ENCODE measurements at places on chromosomes 12 and 14.

GRCh38 chr14:104968153-104968527 lies 10.0 kb downstream of the AHNAK2 start:
- H3K27ac ChIP-seq: peak overlapping the region; percentile 92
- H3K27me3 ChIP-seq: no peaks in the 10 kb centered on the region

DNA sequence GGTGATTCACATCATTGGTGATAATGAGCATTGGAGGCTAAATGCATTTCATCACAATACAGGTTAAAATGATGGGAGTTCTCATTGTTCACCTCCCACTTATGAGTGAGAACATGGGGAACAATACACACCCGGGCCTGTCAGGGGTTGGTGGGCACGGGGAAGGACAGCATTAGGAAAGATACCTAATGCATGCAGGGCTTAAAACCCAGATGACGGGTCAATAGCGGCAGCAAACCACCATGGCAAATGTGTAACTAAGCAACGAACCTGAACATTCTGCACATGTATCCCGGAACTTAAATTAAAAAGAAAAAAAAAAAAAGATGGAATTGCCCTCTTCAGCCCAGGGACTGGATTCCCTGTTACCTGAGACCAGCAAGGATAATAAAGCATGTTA lies 2.3 kb upstream of the LUM start:
- DNase-seq: no peak
- no peaks in the 10 kb centered on the region for H3K36me3 ChIP-seq
- no peaks in the 10 kb centered on the region for H3K4me1 ChIP-seq

DNA sequence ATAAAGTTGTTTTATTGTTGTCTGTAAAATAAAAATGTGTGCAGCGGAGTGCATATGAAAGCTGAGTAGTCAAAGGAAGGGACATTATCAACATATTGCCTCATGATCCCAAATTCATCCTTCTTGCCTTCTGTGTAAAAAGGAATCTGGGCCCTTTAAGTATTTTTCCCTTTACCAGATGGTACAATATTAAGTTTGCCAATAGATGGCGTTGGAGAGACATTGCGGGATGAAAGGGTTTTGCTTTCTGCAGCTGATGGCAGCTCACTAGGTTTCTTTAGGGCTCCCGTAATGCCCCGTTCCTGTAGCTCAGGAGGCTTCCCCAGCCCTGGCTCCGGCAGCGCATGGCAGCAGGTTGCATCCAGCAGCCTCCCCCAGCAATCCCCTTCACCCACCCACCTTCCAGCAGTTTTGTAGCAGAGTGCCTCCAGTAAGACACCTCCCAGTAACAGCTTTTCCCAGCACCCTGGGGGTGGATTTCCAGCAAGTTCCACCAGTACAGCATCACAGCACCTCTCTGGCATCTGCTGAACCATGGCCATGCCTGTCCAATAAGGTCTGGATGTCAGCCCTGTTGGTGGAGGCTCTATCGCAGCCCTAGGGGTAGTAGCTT lies 354.4 kb downstream of the MED13L start:
- DNase-seq: no peak
- H3K4me1 ChIP-seq: no peaks in the 10 kb centered on the region
- no peaks in the 10 kb centered on the region for H3K27me3 ChIP-seq
- H3K4me3 ChIP-seq: no peak overlapping the region
- no peak overlapping the region for H3K27ac ChIP-seq

DNA sequence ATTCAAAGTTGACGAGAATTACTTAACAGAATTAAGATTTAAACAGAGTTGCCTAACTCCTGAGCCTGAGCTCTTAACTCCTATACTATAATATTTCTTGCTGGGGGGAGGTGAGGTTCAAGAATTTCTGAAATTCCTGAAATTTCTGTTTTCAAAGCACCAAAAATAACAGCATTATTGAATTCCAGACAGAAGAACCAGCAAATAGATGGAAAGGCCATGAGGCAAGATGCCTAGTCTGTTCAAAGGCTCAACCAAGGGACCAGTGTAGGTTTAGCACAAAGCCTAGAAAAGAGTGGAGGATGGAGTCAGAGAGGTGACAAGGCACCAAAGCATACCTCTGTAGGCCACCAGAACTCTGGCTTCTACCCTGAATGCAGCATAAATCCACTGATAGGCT lies 76.4 kb downstream of the PPP1R12A start:
- H3K27me3 ChIP-seq: no peaks in the 10 kb centered on the region
- H3K4me3 ChIP-seq: no peak overlapping the region
- peaks cover 4% of the 10 kb centered on the region for H3K36me3 ChIP-seq
- peaks cover 3% of the 10 kb centered on the region for H3K4me1 ChIP-seq
- DNase-seq: no peak

GRCh38 chr12:120668091-120668867 lies 18.7 kb upstream of the MLEC start:
- no peak overlapping the region for H3K27ac ChIP-seq
- H3K27me3 ChIP-seq: no peaks in the 10 kb centered on the region
- DNase-seq: no peak
- H3K4me1 ChIP-seq: no peaks in the 10 kb centered on the region
- H3K4me3 ChIP-seq: no peak overlapping the region

DNA sequence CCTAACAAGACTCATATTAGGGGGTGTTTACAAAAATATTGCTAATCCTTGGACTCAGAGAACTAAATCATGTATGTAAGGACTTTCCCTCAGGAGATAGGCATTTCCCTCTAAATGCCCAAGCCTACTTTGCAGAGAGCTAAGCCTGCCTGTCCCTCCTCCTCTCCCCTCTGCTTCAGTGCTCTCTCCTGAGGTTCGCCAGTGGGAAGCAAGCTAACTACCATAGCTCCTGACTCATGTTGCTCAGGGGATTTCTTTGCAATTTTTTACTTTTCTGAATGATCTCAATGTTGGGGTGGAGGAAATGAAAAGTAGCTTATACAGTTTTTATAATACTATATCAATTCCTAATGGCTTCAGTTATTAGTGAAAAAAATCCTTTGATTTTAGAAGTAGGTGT lies 29.6 kb downstream of the IFT43 start:
- no peak for DNase-seq
- no peaks in the 10 kb centered on the region for H3K27me3 ChIP-seq
- H3K36me3 ChIP-seq: peaks cover 10% of the 10 kb centered on the region
- no peak overlapping the region for H3K27ac ChIP-seq
- H3K4me1 ChIP-seq: peaks cover 19% of the 10 kb centered on the region

DNA sequence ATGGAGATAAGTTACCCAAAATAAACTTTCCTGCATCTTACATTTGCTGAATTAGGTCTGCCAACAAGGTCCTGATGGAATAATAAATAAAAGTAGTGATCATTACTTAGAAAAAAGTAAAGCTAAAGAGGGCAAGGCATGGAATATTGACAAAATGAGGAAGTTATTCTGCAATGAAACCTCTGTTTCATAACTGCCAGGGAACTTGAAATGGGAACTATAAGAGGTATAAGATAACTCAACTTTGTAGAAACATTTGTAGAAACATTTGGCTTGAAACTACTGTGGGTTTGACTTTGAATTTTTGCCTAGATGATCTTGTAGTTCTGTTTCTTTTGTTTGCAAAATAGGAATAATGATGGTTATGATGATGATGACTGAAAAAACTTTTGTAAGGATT lies 18.7 kb upstream of the YBX3 start:
- H3K4me1 ChIP-seq: no peaks in the 10 kb centered on the region
- H3K36me3 ChIP-seq: no peaks in the 10 kb centered on the region
- no peak overlapping the region for H3K4me3 ChIP-seq
- no peaks in the 10 kb centered on the region for H3K27me3 ChIP-seq
- DNase-seq: no peak

GRCh38 chr14:75392686-75393641 lies 34.9 kb upstream of the JDP2 start:
- no peak overlapping the region for H3K4me3 ChIP-seq
- no peaks in the 10 kb centered on the region for H3K27me3 ChIP-seq
- peaks cover 3% of the 10 kb centered on the region for H3K4me1 ChIP-seq
- H3K27ac ChIP-seq: no peak overlapping the region
- no peak for DNase-seq

DNA sequence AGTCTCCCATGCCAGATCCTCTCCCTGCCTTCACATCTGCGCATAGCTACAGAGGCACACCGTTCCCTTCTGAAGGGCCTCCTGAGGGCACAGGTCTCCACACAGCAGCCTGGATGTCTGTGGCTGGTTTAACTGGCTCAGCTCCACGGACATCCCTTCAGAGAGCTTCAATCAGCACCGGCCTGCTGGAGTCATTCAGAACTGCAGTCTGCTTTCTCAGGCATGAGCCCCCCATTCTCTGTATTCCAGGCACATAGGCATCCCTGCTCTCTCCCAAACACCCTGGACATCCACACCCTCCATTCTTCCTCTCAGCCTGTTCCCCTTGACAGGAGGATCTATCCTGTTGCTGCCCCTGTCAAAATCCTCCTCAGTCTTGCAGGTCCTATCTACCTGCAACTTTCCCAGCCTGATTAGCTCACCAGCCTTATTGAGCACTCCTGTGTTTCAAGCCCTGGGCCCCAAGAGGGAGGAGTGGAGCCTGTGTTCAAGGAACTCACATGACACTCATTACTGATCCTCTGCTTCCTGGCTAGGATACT lies 2.9 kb upstream of the DHRS2 start:
- no peak for DNase-seq
- H3K4me3 ChIP-seq: no peak overlapping the region
- H3K4me1 ChIP-seq: no peaks in the 10 kb centered on the region
- H3K27ac ChIP-seq: no peak overlapping the region
- no peaks in the 10 kb centered on the region for H3K36me3 ChIP-seq
- no peaks in the 10 kb centered on the region for H3K27me3 ChIP-seq

DNA sequence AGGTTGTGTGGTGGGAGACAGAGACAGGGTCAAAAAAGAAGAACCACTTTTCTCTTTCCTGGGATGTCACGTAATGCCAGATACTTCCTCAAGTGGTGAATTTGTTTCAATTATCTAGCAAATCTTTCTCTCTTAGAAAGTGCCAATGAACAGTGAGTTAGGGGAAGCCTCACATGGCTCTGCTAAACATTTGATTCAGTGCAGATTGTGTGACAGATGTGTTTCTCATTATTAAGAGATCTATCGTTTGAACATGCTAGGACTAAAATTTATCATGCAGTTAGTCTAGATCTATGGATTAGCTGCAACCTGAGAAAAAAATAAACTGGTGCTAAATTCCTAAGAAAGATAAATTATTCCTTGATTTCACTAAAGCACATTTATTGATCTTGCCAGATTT lies 247.8 kb downstream of the MDGA2 start:
- no peak for DNase-seq
- no peak overlapping the region for H3K27ac ChIP-seq
- no peaks in the 10 kb centered on the region for H3K4me1 ChIP-seq
- H3K36me3 ChIP-seq: no peaks in the 10 kb centered on the region
- no peaks in the 10 kb centered on the region for H3K27me3 ChIP-seq
- no peak overlapping the region for H3K4me3 ChIP-seq

DNA sequence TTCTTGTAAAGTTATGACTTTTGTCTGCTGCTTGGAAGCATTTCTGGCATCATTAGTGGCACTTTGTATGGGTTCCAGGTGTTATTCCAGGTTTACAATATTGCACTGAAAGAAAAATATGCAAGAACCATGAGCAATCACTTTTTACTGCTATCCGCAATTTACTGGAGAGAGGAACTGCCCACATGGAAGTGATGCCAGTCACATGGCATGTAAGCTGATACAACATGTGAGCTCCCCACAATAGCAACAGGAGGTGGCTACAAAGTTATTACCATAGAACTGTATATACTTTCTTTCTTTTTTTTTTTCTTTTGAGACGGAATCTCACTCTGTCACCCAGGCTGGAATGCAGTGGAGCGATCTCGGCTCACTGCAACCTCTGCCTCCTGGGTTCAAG lies 1012.1 kb downstream of the BCL11B start:
- no peak overlapping the region for H3K27ac ChIP-seq
- no peaks in the 10 kb centered on the region for H3K36me3 ChIP-seq
- no peaks in the 10 kb centered on the region for H3K4me1 ChIP-seq
- H3K27me3 ChIP-seq: no peaks in the 10 kb centered on the region
- DNase-seq: no peak

- DNase-seq: no peak
- H3K36me3 ChIP-seq: no peaks in the 10 kb centered on the region
- no peak overlapping the region for H3K27ac ChIP-seq
- H3K4me1 ChIP-seq: no peaks in the 10 kb centered on the region
- no peak overlapping the region for H3K4me3 ChIP-seq
These were observed 29.8 kb downstream of the OR10P1 start for GRCh38 chr12:55666508-55666907.

GRCh38 chr14:94320243-94320642 lies 2.9 kb downstream of the SERPINA6 start:
- no peak overlapping the region for H3K27ac ChIP-seq
- no peak for DNase-seq
- no peaks in the 10 kb centered on the region for H3K4me1 ChIP-seq
- H3K36me3 ChIP-seq: no peaks in the 10 kb centered on the region

- H3K4me3 ChIP-seq: no peak overlapping the region
- H3K27ac ChIP-seq: no peak overlapping the region
- no peak for DNase-seq
- H3K36me3 ChIP-seq: no peaks in the 10 kb centered on the region
These were observed 5.8 kb upstream of the NEMF start for GRCh38 chr14:49858383-49858782.

- peak overlapping the region; percentile 10 for H3K4me3 ChIP-seq
- H3K27me3 ChIP-seq: no peaks in the 10 kb centered on the region
- H3K36me3 ChIP-seq: peaks cover 17% of the 10 kb centered on the region
- H3K27ac ChIP-seq: peak overlapping the region; percentile 90
- DNase-seq: no peak
These were observed 10.4 kb downstream of the SLC15A4 start for GRCh38 chr12:128813392-128813791.

DNA sequence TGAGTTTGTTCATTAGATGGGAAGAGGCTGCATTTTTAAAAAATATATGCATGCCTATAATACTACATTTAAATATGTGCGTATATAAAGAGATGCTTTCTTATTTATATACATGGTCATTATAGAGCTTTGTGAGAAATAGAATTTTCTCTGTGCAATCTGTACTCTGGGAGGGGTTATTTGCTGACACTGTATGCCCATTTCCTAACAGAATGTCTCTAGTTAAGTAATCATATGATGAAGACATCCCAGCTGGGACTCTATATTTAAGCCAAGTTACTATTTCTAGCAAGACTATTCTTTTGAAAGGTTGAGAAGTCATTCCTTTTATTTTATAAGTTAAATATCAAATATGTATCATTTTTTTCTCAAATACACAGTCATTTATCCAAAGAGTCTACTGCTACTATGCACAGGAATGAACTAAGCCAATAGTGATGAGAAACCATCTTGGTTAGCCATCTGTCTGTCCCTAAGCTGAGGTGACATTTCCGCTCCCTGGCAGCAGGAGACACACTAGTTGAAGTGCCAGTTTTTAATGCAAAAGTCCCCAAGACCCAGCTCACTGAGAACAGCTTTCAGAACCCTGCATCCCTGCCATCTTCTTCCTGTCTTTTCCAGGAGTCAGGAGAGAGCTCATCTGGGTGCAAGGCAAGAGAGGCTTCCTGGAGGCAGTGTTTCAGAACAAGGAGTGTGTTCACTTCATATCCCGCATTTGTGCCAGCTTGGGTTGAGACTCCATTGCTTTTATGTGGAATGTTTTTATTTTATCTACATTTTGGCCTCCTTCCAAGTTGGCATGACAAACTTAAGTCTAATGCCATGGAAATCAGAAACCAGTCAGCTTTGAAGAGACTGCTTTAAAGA lies 69.5 kb downstream of the TMEM132C start:
- H3K36me3 ChIP-seq: no peaks in the 10 kb centered on the region
- DNase-seq: no peak
- no peak overlapping the region for H3K4me3 ChIP-seq
- no peak overlapping the region for H3K27ac ChIP-seq
- no peaks in the 10 kb centered on the region for H3K27me3 ChIP-seq

- H3K4me3 ChIP-seq: no peak overlapping the region
- H3K4me1 ChIP-seq: no peaks in the 10 kb centered on the region
- H3K27me3 ChIP-seq: no peaks in the 10 kb centered on the region
- no peak for DNase-seq
These were observed 34.8 kb downstream of the IL31 start for GRCh38 chr12:122139266-122139665.
